ENCODE measurements at places on chromosomes 12 and 14.

GRCh38 chr14:61774861-61775260, 12.6 kb downstream of the SNAPC1 start:
- DNase-seq = no peak

GRCh38 chr12:76583301-76583700, 23.7 kb upstream of the OSBPL8 start:
- no peak for DNase-seq

- DNase-seq = no peak
These were observed 1107.8 kb downstream of the FSCB start for GRCh38 chr14:43399289-43399688.

- no peak for DNase-seq
These were observed 54.5 kb downstream of the C12orf75 start for GRCh38 chr12:105384916-105385535.

DNA sequence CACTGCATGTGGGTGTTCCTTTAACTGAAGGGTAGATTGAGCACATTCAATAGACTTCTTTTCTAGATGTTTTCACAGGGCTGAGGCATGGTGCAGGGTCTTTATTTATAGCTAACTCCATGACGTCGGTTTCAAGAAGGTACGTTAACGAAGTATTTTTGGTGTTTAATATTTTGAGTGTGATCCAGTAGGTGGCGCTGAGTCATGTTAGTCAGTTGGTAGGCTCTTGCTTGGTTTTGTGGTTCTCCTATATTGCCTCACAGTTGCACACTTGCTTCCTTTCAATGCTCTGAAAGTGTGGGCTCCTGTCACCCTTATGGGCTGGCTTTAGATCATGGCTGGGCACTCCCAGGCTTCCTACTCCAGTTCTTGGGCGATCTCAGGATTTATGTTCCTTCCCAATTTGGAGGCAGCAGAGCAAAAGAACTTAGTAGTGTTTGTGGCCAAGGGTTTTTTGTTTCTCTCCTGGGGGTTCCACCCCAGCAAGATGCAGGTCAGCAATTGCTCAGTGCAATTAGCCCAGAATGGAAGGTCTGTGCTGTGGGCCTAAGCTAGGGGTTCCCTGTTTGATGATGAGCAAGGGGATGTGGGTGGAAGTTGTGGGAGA, 471.6 kb upstream of the FOXG1 start:
- DNase-seq = no peak
